ENCODE measurements at places on chromosomes 1 and 21. TPM values are rescaled to one million over a fixed set of nuclear protein-coding genes. Genes with fewer than 3 reads are reported as not detected.

Gene PCAT6
- total RNA-seq = not detected

Gene ANGPTL3
- not detected for total RNA-seq

Gene PERM1
- total RNA-seq = not detected

Gene SLC45A3
- 6.0 TPM for total RNA-seq

Gene TDRD5
- 0.46 TPM for total RNA-seq

Gene CTTNBP2NL
- 28.4 TPM for total RNA-seq

Gene MATN1
- 0.33 TPM for total RNA-seq

Gene FCGR1A
- total RNA-seq = 8.6 TPM

Gene BLACAT1
- 0.60 TPM for total RNA-seq

DNA sequence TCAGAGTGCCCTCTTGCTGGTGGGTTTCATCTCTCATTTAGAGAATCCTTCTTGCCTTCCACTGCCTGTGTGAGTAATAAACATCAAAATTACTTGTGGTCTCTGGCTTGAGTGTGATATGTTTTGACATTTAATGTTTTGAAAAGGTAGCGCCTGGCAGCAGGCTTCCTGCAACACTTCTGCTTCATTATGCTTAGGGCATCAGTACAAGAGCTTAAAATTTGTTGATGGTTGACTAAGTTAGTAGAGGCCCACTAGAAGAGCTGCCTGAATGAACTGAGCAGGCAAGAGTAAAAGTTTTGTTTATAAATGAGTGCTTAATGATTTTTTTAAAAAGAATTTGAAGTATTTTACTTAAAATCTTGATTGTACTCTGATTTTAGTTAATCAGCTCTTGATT, 6.4 kb upstream of the RPE65 start:
- DNase-seq = no peak

GRCh38 chr21:29078869-29079767, 5.7 kb upstream of the CCT8 start:
- no peak for DNase-seq

DNA sequence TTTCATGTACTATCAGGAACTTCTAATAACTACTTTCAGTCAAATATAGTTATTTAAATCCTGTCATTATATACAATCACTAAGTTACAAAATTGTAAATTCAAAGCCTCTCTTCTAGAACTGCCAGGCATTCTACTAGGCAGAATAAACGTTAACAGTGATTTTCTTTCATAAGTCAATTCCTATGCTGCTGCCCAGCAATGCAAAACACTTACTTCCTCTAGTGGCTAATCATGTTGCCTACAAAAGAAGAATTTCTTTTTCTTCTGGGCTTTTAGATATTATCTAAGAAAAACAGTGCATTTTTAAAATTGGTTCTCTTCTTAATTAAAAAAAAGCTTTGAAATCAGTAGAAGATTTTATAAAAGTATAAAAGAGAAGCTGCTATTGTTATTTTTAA, 509.8 kb upstream of the ADAMTS5 start:
- no peak for DNase-seq

- no peak for DNase-seq
These were observed 131.6 kb downstream of the LHX8 start for GRCh38 chr1:75265792-75266191.

GRCh38 chr1:38243106-38243505, 196.5 kb upstream of the POU3F1 start:
- no peak for DNase-seq

- no peak for DNase-seq
These were observed 40.6 kb upstream of the RAB4A start for GRCh38 chr1:229230140-229230892.

DNA sequence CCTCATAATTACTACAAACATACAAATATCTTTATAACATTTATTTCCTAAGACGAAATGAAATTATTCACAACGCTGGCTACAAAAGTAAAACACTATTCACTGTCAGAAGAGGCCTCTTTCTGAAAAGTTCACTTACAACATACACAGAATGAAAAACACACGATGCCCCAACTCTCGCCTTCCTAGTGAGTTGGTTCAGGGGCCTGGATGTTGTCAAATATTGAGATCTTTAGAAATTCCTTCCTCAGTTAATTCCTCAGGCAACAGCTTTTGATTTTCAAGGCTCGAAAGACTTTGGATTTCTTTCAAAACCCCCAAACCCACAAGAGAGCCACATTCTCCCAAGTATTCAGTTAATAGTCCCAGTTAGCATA, 14.2 kb upstream of the KCNE1 start:
- DNase-seq = no peak

DNA sequence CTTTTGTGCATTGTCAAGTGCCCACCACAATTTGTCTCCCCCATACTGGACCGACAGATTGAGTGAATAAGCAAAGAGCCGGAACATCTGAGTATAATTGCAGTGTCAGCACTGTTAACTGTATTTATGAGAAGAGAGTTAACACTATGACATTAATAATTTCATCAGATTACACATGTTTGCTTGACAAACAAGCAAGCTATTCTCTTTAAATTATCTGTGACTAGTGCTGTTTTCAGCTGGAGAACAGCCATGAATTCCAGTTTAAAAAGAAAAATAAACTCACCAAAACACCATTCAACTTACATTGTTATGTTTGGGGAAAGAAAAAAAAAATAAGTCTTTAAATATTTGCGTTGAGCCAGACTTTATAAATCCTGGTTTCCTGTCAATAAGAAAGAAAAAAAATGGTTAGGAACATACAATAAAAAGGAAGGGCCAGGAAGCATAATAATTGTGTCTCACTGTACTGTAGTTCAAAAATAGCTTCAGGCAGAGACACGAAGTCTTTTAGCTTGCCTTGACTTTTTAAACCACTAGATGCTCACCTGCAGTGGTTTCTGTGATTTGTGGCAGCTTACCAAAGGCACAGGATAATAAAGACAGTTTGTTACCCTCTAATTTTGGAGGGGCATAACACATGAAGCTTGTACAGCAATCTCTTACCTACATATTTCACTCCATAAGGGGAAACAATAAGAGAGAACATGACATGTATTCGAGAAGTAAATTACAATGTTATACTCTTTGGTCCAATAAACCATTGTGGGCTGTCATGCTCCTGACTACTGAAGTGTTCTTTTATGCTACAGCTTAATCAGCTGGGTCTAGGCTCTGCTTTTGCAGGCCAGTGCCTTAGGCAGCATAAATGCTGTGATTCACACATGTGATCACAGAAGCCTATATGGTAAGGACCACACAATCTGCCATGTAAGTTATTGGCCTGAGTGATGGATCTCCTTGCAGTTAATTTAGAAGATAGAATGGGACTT, 302.0 kb upstream of the ADGRL2 start:
- DNase-seq = no peak

DNA sequence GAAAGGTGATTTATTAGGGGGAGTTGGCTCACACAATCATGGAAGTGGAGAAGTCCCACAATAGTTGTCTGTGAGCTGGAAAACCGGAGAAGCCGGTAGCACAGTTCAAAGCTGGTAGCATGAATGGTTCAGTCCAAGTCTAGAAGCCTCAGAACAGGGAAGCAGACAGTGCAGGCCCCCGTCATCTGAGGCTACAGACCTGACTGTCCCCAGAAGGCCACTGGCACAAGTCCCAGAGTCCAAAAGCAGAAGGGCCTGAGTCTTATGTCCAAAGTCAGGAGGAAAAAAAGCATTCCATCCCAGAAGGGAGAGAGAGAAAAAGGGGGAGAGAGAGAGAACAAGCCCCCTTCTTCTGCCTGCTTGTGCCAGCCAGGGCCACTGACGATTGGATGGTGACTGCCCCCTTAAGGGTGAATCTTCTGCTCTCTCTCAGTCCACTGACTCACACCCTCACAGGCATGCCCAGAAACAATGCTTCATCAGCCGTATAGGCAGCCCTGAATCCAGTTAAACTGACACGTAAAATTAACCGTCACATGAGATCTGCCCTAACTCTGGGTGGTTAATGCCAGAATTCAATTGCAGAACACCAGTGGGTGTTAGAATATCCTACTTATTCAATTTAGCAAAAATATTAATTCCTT, 49.3 kb upstream of the POU2F1 start:
- no peak for DNase-seq

GRCh38 chr1:212457740-212458338, 25.1 kb downstream of the NENF start:
- no peak for DNase-seq

DNA sequence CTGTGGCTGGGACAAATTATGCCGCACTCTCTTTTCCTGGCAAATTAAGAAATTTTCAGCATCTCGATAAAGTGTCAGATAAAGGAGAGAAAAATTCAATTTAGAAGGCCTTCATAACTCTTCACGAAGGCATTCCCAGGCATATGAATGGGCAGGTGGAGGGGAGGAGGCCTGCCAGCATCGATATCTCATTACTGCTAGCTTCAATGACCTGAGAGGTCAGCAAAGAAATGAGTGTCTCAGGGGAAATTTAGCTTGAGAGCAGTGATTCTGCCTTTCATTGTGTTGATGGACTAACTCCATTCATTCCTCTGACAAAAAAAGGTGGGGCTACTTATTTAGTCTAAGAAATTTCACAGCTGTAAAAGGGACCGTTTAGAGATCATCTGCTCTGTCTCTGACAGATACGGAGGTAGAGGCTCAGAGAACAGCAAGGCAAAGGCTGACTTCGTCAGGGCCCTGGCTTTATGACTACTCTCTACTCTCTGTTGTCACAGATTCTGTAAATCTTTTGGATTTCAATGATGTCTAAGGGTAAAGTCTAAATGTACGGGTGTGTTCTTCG, 212.0 kb upstream of the BEND5 start:
- no peak for DNase-seq

DNA sequence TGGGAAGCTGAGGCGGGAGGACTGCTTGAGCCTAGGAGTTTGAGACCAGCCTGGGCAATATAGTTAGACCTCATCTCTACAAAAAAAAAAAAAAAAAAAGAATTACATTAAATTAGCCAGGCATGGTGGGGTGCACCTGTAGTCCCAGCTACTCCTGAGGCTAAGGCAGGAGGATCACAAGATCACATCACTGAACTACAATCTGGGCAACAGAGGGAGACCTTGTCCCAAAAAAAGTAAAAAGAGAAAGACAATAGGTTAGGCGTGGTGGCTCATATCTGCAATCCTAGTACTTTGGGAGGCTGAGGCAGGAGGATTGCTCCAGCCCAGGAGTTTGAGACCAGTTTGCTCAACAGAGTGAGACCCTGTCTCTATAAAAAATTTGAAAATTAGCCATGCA, 130.3 kb downstream of the TIAM1 start:
- DNase-seq = no peak

GRCh38 chr1:42679364-42679983, 2.7 kb upstream of the YBX1 start:
- no peak for DNase-seq

DNA sequence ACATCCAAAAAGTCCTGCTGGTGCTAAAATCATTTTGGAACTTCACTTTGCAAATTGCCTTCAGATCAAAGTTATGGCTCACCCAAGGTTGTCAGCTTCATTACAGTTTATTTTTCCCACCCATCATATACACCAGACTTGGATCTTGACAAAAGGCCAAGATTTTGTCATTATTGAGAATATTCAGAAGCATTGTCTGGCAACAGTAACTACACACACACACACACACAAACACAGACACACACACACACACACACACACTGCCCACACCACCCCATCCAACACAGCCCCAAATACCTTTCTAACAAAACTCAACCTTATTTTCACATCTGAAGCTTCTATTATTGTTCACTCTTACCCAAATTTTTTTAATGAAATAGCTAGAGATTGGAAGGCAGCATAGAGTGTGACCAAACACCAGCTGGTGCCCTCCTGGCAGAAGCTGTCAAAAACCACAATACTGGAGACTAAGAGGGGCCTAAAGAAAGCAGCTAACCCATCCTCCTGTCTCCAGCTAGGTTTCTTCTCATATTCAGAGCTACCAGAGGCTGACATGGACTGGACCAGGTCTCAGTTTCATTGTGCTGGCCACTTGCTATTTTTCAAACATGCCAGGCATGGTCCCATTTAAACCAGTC, 139.1 kb upstream of the ZC3H11B start:
- DNase-seq = no peak

GRCh38 chr1:77614037-77614436, 68.4 kb downstream of the ZZZ3 start:
- DNase-seq = no peak

- DNase-seq = no peak
These were observed 43.1 kb downstream of the PCNX2 start for GRCh38 chr1:233252441-233252840.

DNA sequence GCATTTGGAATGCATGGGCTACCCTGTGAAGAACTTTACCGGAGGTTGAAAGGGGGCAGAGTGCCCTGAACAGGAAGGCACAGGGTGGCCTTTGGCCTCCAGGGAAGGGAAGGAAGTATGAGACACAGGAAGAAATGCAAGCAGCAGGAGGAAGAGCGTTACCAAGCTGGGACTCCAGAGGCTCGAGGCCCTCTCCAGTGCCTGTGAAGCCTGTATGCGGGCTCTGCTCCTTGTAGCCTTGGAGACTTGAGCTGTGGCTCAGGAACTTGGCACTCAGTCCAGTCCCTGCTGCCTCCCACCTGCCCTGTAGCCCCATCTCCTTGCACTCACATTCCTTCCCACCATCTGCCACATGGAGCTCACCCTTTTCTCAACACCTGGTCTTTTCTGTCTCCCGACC, 33.5 kb upstream of the RNF19B start:
- DNase-seq = no peak

DNA sequence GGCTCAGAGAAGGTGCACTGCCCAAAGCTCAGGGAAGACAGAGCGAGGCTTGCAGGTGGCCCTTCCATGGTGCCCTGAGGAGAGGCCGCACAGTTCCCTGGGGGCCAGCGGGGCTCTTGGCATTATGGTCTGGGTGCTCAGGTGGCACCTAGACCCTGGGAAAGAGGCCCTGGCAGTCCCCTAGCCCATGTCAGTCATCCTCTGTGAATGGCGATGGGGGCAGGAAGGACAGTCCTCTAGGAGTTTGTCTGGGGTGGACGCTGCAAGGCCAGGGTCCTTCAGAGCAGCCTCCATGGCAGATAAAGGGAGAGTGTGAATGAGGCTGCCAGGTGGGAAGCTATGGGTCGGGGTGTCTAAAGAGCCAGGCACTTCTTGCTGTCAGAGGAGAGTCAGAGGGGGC, 345.9 kb upstream of the VAMP3 start:
- DNase-seq = no peak

DNA sequence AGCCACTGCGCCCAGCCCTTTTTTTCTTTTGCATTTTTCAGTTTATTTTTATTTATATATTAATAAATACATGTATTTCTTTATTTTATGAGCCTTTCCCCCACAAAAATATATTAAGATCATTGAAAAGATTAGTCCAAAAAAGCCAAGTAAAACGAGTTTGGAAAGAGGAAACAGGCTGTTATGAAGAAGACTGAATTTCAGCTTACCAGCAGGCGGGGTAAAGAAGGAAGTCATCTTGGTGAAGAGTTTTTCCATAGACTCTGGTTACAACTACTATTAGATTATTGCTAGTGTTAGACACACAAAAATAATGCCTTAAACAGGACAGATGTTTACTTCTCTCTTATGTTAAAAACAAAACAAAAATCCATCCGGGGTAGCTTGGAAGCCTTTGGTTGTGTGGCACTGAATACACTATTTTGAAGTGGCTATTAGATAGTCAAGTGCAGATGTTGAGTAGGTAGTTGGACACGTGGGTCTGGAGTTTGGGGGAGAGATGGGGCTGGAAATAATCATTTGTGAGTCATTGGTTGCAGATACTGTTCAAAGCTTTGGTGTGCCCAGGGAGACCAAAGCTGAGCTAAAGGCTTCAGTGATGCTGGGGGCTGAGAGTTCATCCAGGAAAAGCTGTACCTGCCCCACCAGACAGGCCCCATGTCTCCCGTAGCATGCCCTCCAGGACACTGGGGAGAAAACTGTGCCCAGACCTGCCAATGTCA, 8.7 kb upstream of the LRRC71 start:
- DNase-seq = no peak

- no peak for DNase-seq
These were observed 9.6 kb upstream of the SFT2D2 start for GRCh38 chr1:168216171-168216570.

Data from ovary (tissue), 10 donors.